ENCODE measurements at places on chromosomes 1 and 21.

GRCh38 chr1:156709757-156710489, 4.5 kb upstream of the CRABP2 start:
- DNase-seq = no peak

DNA sequence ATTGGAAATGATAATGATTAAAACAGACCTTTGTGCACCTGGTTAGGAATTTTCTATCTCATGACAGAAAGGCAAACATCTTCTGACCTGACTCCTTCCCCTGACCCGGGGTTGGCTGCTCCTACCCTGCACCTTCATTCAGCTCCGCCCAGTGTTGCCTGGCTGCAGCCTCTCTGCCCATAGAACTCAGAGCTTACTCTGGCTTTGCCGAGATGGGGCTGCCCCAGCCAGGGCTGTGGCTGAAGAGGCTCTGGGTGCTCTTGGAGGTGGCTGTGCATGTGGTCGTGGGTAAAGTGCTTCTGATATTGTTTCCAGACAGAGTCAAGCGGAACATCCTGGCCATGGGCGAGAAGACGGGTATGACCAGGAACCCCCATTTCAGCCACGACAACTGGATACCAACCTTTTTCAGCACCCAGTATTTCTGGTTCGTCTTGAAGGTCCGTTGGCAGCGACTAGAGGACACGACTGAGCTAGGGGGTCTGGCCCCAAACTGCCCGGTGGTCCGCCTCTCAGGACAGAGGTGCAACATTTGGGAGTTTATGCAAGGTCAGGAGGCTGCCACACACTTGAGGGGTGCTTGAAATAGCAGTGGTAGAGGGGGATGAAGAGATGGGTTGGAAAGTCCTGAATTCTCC, at the start of gene DIO1:
Gene DIO1, plus strand, starts transcription at position 189 of the 638 bp plus-strand sequence. Its CDS starts 24 bp downstream, at position 213.
- DNase-seq = no peak

- DNase-seq = no peak
These were observed 5.5 kb downstream of the C1QTNF12 start for GRCh38 chr1:1240822-1241587.

GRCh38 chr21:26546446-26547097, 26.5 kb downstream of the CYYR1 start:
- DNase-seq = no peak

DNA sequence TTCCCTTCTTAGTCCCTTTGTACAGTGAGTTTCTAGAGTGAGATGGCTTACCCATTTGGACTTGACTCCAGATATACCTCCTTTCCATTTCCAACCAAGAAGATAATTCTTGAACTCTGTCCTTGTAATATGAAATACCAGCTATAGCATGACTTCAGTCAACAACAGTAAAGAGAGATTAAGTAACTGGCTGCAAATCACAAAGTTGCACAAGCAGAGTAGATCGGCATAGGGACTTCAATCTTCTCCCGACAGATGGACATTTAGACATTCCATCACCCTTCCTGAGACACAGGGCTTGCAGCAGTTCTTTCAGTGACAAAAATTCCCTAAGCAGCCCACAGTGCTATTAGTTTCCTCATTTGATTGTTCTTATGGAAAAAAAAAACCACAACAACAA, 44.6 kb downstream of the JAK1 start:
- no peak for DNase-seq

DNA sequence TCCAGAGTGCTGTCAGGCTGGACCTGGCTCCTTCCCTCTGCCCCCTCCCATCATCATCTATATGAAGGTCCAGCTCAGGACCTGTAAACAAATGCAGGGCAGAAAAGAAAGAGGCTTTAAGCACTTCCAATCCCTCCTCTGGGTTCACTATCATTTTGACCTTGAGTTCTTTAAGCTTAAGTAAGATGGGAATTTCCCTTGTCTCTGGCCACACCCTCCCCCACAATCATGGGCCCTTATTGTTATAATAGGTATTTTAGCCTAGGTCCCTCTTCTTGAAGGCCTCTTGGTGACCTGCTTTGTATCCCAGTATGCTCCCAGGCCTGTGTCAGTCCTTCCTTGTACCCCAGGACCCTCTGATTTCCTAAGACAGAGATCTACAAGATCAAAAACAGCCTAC, 45.1 kb upstream of the EPS15 start:
- peak; percentile 29 for DNase-seq

DNA sequence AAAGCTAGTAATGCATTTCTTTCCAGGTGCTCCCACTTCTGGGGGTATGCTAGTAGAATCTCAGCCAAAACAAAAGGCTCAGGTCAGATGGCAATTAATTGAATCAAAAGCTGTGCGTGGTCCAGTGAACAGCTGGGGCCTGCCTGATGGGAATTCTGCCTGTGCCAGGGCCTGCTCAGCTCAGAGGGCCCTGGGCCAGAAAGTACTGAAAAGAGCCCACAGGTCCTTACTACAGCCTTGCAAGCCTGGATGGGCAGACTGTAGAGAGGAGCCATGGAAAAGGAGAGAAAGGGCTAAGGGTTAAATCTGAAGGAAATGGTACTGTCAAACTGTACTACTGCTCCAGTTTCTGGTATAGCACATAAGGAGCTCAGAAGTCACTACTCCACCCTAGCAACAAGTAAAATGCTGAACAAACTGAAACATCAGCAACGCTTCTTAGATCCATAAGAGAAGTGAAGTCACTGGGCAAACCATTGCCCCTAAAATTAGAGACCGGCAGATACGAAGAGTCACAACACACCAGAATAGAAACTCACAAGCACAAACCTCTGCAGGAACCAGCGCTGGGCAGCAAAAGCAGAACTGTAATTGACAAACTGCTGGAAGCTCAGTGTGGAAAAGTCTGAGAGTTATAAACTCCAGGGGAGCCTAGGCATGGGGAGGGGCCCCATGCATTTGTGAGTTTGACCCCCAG, 121.1 kb upstream of the SYT6 start:
- no peak for DNase-seq

All from retinal pigment epithelial cell (primary cell).